Psoas muscle (tissue), 8 donors: ENCODE measurements at places on chromosomes 2 and 18. TPM values are rescaled to one million over a fixed set of nuclear protein-coding genes. Genes with fewer than 3 reads are reported as not detected.

DNA sequence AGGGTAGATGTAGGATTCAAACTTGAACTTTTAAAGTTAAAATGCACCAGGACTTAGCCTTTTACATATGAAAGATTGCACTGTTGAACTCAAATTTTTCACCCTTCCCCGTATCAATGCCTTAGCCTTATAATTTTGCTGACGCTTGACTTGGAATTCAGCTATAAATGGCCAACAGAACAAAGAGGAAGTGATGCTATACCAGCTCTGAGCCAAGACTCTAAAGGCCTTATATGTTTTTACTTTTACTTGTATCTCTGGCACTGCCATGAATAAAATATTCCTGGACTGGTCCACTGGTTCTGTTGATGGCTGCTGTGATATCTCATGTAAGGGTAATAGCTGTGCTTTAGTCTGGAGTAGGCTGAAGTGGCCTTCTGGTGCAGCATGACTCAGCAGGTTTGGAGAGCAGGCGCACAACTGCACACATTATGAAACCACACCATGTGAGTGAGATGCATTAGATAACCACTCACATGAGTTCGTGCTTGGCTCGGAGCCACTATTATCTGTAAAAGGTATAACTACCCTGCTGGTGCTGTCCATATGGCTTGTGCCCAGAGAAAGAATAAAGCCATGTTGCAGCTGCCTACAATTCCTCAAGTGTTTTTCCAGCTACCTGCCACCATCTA is 8.4 kb upstream of the IER3IP1 start:
- DNase-seq, result no peak

ROCK2 gene
- 64.0 TPM for total RNA-seq

ARL6IP6 gene
- total RNA-seq, result 4.5 TPM

FBXO11 gene
- 31.0 TPM for total RNA-seq
